ENCODE measurements at places on chromosomes 16 and 17.

DNA sequence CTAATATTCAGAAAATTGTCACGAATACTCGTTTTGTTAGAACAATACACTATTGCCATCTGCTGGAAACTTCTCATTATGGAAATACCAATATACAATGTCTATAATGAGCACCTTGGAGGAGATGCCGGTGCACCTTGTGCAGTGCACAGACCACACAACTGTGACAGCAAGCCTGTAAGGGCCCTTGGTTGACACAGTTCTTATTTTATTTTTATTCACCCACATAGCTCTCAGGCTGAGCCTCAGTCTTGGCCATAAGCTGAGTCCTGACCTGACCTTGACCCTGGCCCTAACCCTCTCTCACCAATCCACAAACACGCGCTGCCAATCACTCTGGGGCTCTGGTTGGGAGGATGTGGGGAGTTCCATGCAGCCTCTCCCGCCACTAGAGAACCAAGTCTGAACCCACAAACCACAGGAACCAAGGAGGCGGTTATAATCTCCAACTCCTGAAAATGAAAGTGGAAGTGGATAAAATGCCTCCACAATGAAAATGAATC, 7.6 kb downstream of the AIPL1 start:
- DNase-seq: no peak

GRCh38 chr17:33789658-33790057, 465.4 kb upstream of the CCL2 start:
- DNase-seq: no peak

DNA sequence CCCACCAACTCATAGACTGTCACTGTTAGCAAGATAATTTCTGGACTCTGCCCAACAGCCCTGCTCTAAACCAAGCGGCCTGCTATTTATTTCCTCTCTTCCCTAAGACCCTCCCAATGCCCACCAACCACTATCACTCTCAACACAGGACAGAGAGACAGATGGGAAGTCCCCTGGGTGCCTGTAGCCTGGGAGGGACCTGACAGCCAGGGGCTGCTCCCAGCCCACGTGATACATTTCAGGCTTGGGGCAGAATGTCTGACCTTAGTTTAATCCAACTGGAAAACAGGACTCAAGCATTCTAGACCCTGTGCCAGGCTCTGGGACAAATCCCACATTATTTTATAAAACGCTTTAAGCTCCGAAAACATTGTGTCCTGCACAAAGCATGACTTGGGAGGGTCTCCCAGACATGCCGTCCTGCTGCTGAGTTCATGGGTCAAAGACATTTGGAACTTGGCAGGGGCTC, 23.6 kb downstream of the XYLT1 start:
- no peak for DNase-seq

GRCh38 chr16:57759541-57760356, 24.2 kb downstream of the KATNB1 start:
- DNase-seq: no peak

DNA sequence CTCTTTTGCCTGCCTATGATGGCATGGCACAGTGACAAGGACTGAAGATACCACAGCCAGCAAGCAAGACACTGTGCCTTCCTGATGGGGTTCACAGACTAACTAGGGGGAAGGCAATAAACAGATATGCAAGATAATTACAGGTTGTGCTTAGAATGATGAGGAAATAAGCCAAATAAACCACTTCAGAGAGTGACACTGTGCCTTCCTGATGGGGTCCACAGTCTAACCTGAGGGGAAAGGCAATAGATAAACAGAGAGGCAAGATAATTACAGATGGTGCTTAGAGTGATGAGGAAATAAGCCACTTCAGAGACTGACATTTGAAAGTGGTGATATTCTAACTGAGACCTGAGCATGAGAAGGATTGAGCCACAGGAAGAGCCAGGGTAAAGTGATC, 84.2 kb downstream of the HS3ST2 start:
- DNase-seq: no peak

GRCh38 chr16:16867973-16868372, 489.0 kb downstream of the NPIPA7 start:
- no peak for DNase-seq

GRCh38 chr17:79084291-79085153, 9.9 kb downstream of the ENGASE start:
- DNase-seq: no peak

DNA sequence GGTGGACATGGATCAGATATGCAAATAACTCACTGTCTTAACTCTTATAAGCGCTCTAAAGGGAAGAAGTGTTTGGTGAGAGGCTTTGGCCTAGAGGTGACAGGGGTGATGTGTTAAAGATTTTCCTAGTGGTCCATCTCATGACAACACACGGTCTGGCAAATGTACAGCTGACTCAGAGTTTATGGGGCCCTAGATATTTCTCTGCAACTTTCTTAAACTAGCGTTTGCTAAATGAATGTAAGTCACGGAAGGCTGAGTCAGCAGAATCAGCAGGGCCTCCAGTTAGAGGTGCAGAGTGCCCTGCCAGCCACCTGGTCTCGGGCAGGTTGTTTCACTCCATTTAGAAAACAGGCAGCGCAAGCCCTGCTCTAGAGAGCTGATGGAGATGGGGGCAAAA, 40.1 kb downstream of the CLEC16A start:
- DNase-seq: no peak

GRCh38 chr17:42125565-42125964, 3.0 kb downstream of the HSPB9 start:
- DNase-seq: no peak

DNA sequence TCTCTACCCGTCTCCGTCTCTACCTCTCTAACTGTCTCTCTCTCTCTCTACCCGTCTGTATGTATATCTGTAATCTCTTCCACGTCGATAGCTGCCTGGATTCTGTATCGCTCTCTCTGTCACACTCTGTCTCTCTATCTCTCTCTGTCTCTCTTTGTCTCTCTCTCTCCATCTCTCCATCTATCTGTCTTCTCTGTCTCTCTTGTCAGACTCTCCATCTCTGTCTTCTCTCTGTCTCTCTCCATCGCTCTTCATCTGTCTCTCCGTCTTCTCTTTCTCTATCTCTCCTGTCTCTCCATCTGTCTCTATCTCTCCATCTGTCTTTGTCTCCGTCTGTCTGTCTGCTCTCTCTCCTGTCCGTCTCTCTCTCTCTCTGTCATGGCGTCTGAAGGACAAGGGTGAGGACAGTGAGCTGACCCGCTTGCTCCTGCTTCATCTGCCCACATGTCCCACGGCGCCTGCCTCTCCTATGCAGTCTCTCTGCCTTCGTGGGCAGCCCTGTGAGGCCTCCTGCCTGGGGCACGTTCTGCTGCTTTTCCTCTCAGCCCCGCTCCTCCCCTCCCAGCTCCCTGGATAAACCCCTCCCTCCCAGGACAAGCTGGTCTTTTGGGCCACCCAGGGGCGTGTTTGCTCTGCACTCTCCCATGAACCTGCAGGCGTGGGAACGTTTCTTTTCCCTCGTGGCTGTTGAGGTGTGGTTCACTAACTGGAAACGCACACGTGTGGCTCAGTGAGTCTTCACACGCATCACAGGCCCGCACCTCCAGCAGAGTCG, 18.9 kb downstream of the ACSF3 start:
- DNase-seq: no peak

DNA sequence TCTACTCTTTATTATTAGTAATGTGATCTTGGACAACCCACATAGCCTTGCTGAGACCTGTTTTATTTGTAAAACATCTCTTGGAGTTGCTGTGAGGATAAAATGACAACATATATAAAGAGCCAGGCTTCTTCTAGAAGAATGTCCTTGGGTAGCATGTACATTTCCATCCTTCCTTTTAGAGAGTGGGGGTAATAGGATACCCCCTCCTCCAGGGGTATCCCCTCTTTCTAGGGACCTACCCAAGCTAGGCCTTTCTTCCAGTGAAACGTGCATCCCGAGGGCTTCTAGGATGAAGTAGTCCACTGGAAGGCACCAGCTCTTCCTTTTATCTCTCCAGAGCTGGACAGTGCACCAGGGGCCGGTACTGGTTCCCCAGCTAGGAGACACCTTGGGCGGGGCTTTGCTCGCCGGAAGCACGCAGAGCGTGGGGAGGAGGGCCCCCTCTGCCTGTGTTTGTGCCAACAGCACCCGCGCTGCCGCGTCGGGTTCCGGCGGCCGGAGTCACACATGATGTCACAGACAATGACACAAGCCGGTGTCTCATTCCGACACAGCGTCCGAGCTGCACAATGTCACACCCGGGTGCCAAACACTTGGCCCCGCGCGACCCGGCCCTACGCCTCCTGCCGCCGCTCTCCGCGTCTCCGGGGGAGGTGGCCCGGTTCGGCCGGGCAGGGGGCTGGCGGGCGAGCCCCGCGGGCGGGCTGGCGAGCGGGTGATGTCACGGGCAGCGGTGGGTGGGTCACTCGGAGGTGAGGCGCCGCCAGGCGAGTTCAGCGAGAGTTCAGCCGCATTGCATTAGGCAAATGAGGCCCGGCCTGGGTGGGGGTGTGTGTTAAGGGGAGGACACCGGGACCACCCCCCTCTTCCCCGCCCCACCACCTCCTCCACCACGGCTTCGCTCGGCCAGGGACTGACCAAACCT, 23.4 kb downstream of the GJD3 start:
- peak; percentile 63 for DNase-seq

GRCh38 chr16:77748421-77749005, 26.2 kb downstream of the NUDT7 start:
- no peak for DNase-seq
